Activated naive CD8-positive, alpha-beta T cell treated with anti-CD3 and anti-CD28 coated beads for 36 hours (primary cell): ENCODE measurements at places on chromosomes 16 and 17.

DNA sequence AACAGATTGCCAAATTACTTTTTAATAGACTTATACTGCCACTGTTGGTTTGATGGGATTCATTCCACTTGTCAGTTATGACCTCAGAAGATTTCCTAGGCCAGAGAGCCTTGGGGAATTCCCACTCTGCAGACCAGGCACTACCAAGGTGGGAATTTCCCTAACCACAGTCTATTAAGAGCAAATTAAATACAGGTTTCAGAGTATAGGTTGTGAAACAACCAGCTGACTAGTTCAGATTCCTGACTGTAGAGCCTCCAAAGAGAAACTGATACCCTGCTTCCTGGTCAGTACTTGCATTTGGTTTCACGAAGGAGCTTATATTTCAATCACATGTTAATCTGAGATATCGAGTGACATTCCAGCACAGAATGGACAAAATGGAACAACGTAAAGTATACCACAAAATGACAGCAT lies 186.5 kb downstream of the STX8 start:
- peak; percentile 42 for DNase-seq

GRCh38 chr17:52158450-52159042 lies at the start of gene CA10:
Gene CA10 (minus strand): TSS chr17:52158714.
- DNase-seq, result no peak

GRCh38 chr16:10300905-10301304 lies 85.0 kb upstream of the ATF7IP2 start:
- no peak for DNase-seq

- no peak for DNase-seq
These were observed 534.4 kb upstream of the SALL1 start for GRCh38 chr16:51685498-51685897.
